ENCODE measurements at places on chromosomes 1 and 21.

DNA sequence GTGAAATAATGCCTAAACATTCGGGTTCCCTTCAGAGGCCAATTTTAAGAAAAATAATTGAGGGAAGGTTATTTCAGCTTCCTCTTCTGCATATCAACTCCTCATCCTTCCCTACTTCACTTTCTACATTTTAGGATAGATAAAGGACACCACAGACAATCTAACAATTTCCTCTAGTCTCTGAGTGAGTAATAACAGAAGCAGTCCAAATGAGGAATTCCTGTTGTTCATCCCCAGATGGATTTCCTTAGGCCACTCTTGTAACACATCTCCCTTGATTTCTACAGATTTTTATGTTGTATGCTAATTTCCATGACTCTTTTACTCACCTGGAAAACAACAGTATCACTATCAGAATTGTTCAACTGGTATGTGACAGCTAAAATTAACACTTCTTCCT lies 87.7 kb upstream of the LYPLAL1 start:
- no peak for DNase-seq

- no peak for DNase-seq
Observed at GRCh38 chr1:115811140-115811828, 29.6 kb downstream of the NHLH2 start.

DNA sequence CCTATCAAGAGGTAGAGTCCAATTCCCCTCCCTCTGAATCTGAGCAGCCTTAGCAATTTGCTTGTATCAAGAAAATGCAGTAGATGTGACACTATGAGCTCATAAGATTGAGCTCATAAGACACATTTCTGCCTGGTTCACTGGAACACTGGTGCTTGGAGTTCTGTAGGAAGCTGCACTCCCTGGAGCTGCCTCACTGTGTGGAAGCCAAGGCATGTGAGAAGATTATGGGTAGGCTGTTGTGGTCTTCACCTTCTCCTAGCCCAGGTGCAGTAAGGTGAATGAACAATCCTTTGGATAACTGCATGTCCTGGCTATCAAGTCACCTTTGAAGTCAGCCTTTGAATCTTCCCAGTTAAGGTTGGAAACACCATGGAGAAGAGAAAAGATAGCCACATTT lies 67.3 kb downstream of the PLPPR5 start:
- no peak for DNase-seq

DNA sequence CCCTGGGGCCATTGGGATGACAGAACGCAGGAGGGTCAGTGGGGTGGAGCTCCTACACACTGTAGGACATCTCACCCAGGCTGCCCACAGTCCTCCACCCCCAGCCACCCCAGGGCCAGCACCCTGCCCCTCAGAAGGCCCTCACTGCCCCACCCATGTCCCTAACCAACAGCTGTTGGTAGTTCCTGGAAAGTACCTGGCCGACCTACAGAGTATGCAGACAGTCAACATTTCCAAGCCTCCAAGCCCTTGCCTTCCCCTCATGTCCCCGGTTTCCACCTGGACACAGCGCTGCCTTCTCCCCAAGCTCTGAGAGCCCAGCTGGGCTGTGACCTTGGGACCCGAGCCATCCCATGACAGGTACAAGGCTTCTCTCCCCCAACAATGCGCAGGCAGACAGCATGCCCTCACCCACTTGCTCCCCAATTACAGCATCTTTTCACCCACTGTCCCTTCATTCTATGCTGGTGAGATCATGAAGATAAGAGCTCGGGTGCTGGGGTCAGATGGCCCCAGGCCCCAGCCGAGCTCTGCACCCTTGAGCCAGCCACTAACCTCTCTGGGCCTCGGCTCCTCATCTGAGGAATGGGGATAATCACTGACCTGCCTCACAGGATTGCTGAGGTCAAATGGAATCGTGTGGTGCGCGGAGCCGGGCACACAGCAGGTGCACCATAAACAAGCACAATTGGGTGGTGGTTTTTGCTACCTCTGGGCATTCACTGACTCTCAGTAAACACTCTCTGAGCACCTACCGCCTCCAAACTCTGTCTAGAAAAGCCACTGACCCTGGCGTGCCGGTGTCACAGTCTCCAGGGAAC lies 11.2 kb downstream of the LAPTM5 start:
- no peak for DNase-seq

- DNase-seq, result no peak
Observed at GRCh38 chr1:235943581-235944114, 76.9 kb upstream of the LYST start.

DNA sequence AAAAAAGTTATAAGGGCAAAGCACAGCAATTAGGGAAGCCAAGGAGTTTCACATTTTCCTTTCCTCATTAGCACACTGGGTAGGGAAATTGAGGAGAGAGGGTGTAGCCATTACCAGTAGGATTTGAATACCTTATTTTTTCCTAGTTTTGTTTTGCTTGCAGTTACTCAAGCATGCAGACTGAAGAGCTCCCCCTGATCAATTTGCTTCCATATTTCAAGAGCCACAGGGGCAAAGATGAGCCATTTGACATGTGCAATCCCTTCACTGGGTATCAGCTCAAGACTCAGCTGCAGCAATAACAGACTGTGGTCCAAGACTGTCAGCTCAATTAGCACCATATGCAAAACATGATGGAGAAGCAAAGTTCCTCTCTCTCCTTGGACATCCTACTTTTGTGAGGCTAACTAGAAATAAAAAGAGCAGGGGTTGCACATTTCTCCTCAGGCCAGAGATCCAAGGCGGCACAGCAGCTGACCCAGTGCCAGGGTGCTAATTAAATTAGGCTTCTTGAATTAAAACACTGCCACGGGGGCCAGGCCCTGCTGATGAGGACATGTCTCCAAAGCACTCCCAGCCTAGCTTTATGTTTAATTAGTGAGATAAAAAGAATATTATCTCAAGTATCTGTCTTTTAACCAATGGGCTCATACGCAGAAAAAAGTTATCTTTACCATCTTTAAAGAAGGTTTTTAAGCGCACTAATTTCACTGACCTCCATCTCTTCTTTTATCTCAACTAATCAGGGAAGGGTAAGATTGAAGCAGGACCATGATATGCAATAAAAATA lies 36.7 kb upstream of the LRRC53 start:
- DNase-seq, result no peak

DNA sequence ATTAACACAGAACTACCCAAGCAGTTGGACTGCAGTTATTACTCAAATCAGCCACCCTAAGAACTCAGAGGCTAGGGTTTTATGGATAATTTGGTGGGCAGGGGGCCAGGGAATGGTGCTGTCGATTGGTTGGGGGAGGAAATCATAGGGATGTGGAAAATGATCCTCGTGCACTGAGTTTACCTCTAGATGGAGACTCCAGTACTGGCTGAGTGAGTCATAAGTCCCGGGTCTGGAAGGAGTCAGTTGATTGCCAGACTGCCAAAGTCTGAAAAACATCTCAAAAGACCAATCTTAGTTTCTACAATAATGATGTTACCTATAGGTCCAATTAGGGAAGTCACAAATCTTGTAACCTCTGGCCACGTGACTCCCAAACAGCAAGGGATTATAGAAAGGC lies 257.5 kb upstream of the PRMT6 start:
- DNase-seq, result no peak

DNA sequence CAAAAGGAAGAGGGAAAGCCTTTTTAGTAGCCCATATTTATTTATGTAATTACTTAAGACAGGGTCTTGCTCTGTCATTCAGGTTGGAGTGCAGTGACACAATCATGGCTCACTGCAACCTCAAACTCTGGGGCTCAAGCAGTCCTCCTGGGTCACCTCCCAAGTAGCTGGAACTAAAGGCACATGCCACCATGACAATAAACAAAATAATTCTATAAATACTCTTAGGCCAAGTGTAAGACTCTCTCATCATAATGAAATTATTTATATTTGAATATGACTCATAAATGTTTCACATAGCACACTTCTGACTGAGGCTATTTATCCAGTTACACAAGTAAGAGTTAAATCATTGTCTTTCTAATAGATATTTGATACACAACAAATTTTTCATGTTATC lies 314.7 kb downstream of the AMY1C start:
- no peak for DNase-seq

DNA sequence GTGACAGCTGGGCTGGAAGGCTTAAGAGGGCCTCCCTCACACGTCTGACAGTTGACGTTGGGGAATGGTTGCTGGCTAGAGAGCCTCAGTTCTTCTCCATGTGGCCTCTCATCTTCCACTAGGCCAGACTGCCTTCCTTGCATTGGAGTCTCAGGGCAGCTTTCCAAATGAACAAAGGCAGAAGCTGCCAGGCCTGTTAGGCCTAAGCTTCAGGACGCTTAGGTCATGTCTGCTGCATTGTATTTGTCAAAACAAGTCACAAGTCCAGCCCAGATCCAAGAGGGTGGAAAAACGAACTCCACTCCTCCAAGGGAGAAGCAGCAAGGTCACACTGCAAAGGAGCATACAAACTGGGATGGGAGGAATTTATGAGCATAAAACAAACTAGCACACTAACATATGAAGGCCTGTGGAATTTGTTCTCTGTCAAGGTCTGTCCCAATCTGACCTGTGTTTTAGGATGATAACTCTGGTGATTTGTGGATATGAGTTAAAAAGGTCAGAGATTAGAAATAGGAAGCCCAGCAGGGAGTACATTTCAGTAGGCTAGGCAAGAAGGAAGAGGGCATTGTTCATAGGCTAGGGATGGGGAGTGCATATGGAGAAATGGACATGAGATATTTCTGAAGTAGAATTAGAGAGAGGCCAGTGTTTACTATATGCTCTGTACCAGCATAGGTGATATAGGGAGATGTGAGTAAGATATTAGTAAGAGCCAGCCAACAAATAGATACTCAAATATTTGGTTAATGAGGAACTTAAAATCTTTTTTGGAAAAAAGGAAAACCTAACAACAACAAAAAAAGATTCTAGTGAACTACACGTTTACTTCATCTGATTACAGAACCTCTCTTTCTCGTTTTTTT lies 29.1 kb upstream of the CNN3 start:
- no peak for DNase-seq

GRCh38 chr1:226335661-226336060 lies 26.7 kb upstream of the LIN9 start:
- DNase-seq, result no peak

DNA sequence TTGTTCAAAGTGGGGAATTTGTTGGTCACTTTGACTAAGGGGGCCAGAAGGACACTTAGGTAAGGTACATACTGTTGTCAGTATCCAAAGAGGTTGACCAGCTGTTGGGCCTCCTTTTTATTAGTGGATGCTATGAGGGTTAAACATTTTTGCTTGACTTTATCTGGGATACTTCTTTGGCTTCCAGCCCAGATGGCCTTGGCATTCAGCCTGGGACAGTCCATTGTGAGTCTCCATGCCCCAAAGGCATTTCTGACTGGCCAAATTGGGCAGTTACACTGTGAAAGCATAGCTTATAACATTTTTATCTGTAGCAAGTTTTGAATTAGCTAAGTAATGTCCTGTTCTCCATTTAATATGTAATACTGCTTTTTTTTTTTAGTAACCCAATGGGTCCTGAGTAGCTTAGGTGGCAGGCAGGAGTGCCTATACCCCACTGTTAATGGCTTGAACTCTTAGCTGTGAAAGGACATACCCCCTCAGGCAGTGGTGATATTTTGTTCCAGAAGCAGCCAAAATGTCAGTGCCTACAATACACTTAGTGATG lies 35.4 kb upstream of the CD1D start:
- DNase-seq, result no peak

DNA sequence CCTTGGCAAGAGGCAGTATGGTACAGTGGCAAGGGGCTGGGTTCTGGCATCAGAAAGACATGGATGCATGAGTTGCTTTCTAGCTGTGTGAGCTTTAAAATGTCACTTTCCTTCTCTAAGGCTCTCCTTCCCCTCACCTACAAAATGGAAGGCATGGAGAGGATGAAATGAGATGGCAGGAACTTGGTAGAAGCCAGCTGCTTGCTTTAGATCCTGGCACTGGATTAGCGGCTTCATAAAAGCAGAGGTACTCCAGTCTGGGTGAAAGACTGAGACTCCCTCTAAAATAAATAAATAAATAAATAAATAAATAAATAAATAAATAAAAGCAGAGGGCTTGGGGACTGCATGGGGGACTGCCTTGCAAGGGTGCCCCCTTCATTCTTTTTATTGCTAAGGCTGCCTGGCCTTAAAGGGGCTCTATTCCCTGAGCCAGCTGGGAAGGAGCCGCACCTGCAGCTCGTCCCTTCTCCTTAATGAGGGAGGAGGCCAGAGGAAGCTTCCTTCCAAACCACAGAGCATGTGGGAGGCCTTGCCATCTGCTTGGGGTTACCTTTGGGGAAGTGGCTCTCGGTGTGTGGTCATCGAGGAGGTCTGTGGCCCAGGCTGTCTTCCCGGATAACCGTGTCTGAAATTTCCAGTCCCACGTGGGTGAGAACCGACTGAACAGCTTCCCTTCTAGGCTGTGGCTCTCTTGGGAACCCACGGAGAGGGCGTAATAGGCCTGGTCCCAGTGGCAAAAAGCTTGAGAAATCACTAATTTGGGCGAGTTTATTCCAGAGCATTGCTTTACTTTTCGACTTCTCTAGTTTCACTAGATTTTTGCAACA lies 2.0 kb upstream of the ATP13A2 start:
- peak; percentile 9 for DNase-seq

GRCh38 chr1:21707086-21707840 lies 38.1 kb upstream of the RAP1GAP start:
- DNase-seq, result no peak

DNA sequence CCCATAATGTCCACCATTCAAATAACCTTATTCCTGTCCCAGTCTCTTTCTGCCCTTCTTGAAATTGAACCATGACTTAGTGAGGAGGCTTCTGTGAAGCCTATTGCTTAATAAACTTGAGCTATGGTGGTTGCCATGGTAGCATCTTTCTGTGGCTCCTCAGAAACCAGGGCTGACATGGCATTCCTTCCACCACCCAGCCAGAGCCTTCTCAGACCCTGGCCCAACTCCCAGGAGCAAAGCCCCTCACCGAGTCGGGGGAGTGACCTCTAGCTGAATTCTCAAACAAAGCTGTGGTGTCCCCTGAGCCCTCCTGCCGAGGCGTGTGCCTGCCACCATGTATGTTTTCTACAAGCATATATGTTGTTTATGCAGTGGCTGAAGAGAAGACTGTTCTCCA lies 259.1 kb downstream of the CACNA1E start:
- no peak for DNase-seq

DNA sequence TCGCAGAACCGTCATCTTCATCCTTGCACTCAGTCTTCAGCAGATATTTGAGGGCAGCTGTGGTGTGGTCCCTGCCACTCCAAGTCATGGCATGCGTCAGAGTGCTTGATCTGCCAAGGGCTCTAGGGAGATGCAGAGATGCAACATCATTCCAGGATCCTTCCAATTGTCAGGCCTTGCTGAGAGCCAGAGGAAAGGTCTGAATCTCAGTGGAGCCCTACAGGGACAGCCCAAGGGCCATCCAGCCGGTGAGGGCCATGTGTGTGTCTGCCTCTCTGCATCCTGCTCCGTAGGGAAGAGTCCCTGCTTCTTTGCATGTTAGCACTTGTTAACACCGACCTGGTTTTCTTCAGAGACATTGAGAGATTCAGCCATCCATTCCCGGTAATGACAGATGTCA lies 17.6 kb downstream of the MAPKAPK2 start:
- no peak for DNase-seq

DNA sequence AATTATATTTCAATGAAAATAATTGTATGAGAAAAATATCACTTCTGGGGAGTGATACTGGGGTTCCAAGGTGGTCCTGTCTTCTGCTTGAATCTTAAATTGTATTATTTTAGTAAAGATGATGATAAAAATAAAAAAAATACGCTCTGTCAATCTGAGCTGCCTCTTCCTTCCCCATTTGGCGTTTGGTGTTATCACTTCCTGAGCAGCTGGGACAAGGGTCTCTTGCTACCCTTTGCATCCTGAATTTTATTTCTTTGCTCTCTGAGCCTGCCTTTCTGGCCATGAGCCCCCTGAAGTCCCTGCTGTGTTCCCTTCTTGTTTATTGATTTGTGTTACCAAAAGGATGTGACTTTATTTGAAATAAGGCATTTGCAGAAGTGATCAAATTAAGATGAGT lies 111.0 kb downstream of the KCNJ6 start:
- DNase-seq, result no peak

GRCh38 chr1:33875862-33876261 lies 12.0 kb downstream of the HMGB4 start:
- peak; percentile 12 for DNase-seq
